ENCODE measurements at places on chromosomes 4 and X.
A peak's percentile ranks its signal among the peaks of the same experiment; 100 is the strongest.

DNA sequence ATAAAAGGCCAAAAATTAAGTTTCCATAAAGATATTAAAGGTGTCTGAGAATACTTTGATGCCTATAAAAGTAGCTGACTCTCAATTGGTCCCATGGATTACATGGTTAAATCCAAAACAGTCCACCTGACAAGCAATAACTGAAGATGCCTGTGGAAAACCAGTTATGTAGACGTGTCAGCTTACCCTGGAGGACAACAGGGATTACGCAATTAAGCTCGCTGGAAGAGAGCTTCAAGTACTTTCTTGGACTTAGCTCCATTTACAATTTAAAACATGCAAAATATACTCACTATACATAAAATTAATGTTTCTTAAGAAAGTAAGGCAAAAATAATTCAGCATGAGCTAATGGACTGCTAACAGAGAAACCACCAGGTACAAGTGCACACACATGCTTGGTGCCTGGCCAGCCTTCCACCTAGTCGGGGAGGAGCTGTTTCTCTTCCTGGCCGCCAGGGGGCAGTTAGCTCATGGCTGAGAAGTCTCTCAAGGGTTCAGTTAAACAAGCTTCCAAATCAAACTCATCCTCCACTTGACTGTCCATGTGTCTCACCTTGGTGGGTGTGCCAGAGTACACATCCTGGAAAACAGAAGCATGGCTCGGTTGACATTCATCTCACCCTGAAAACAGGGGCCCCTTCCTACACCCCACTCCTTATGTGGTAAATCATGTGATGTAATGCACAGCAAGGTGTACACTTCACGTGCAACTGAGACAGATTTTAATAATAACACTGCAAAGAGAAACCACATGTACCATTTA lies 9.2 kb upstream of the FAM53A start:
- no peak for DNase-seq

GRCh38 chr4:155787113-155787710 lies 28.4 kb downstream of the GUCY1B1 start:
- no peak for DNase-seq

GRCh38 chr4:123743848-123744247 lies 347.3 kb downstream of the SPRY1 start:
- DNase-seq: no peak

- no peak for DNase-seq
These were observed 34.6 kb upstream of the PRRG1 start for GRCh38 chrX:37314531-37314930.

GRCh38 chr4:37924946-37925345 lies 34.1 kb downstream of the TBC1D1 start:
- no peak for DNase-seq

DNA sequence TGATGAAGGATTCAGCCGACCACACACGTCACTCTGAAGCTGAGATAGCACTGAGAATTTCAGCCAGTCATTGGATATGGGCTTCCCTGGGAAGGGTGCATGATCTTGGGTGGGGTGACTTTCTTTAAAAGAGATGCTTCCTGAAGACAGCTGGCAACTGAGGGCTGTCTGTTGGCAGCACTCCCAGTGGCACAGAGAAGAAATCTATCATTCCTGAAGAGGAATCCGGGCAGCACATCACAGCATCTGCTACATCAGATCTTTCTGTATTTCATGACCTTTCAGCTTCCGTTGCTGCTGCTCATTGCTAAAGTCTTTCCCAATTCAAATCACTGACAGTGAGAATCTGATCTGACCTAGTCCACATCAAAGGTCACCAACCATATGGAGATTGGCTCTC lies 193.8 kb upstream of the RBPJ start:
- DNase-seq: no peak

DNA sequence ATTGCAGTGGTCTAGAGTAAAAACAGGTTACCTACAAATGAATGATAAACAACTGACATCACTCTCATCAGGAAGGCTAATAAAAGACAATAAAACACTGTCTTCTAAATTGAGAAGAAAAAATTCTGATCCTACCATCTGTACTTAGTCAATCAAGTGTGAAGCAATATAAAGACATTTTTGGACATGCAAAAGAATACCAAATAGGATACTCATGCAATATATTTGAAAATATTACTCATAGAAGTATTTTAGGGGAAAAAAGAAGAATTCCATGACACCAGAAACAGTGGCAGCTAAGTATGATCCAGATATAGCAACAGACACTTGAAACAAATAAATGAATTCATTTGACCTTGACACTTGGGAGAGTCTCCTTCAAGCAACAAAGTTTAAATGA lies 63.8 kb upstream of the FAM120C start:
- no peak for DNase-seq

- no peak for DNase-seq
These were observed 19.8 kb upstream of the HSFX4 start for GRCh38 chrX:149909324-149910177.

DNA sequence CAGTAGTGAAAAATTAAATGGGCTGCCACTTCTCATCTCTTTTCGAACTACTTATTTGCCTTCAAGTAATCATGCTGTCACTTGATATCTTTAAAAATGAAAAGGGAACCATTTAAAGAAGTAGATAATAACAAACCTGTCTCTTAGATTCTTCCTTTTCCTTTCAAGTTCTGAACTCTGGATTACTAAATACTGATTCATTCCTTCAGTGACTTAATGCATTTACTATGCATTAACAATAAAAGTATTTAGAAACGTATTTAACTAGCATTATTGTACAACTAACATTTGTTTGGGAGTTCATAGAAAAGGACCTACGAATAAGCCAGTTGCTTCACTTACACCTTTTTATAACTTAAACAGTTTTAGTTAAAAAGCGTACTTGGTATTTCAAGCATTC lies 61.1 kb upstream of the RAB33B start:
- no peak for DNase-seq

GRCh38 chr4:78308517-78308916 lies 243.1 kb upstream of the ANXA3 start:
- no peak for DNase-seq

- no peak for DNase-seq
These were observed 168.7 kb upstream of the HAND2 start for GRCh38 chr4:173698557-173699262.

DNA sequence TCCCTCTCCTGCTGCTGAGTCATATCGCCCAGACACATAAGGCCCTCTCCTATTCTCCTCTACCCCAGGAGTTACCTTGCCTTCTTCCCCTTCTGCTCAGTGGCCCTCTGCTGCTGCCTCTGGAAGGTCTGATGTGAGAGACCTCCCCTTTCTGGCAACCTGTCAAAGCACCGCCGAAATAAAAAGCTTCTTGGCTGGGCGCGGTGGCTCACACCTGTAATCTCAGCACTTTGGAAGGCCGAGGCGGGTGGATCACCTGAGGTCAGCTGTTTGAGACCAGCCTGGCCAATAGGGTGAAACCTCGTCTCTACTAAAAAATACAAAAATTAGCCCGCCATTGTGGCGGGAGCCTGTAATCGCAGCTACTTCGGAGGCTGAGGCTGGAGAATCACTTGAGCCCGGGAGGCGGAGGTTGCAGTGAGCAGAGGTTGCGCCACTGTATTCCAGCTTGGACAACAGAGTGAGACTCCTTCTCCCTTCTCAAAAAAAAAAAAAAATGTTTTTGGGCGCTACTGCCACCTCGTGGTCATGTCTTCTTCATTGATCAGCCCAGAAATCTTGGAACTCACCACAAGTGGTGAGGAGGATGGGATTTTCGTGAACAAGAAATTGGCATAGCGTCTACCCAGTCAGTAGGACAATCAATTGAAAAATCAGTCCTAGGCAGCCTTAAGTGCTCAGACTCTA lies 8.6 kb upstream of the ZXDA start:
- no peak for DNase-seq

- peak; percentile 67 for DNase-seq
These were observed 39.9 kb downstream of the FAM149A start for GRCh38 chr4:186144198-186144945.

DNA sequence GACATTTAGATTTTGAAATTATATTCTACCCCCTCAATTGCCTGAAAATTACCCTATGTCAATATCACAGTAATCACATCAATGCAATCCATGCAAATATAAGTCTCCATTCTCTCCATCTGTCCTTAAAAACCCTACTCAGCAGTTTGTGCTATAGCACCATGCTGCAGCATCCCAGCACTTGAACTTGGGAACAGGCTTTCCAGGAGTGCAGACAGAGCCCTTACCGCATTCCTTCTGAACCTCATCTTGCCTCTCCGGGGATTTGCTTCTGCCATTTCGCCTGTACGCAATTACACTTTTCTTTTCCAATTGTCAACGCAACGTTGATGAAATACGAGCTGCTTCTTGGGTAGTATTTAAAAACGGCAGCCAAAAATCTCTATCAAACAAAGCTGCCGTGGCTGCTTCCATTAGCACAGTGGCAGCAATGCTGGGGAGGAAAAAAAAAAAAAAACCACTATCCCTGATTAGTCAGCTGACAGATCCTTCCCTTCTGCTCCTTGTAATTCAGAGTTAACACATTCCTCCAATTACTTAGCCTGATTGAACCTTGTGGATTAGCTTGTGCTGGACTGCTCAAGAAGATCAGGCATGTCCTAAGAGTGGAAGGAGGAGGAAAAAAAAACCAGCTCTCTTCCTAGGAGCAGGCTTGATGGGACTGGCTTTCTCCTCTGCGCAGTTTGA lies 65.6 kb downstream of the MCF2 start:
- DNase-seq: no peak

DNA sequence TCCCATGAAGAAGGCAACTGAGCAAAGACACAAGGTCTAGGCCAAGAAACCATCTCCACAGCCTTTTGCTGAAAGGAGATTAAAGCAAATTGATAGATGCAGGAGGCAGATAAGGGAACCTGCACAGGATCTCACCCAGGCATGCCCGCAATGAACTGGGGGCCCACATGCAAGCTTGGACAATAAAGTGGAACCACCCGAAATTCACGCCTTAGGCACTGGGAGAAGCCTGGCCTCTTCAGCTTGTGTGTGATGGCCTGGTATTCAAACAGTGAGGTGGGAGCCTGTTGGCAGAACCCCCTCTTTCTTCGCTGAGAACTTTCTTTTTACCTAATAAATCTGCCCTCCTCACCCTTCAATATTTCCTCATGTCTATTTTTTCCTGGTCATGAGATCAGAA lies 213.2 kb downstream of the NR3C2 start:
- no peak for DNase-seq

- DNase-seq: no peak
These were observed 1751.9 kb downstream of the ARAP2 start for GRCh38 chr4:34492414-34492813.

DNA sequence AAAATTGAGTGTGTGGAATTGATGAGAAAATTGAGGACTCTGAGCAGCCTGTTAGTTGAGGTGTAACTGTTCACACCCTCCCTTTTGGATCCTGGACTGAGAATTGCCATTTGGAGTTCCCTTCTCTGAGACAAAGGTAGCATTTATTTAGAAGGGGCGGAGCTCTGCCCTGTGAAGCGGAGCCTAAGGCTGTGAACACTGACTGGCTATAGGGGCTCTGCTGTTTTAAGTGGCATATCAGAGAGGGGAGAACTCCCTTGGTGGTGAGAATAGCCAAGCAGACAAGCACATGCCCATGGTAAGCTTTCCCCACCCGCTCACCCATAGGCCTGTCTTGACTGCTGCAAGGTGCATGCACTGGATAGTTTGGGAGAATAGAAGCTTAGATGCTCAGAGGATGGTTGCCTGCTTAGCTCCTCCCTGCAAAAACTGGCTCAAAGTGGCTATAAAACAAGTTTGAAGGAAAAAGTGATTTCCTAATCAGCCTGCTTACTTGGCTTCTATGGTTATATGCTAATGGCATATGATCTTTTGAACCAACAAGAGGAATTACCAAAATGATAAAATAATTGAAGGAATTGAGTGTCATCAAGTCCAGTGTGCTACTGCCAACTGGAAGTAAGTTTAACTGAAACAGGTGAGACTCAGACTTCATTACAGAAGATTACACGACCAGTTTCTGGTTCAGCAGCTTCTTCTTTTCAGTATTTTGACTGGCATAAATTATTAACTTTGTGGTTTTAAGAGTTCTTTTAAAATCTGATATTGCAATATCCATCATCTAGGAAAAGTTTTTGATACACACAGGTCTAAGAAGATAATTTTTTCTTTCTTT lies 108.4 kb downstream of the AFF1 start:
- no peak for DNase-seq

DNA sequence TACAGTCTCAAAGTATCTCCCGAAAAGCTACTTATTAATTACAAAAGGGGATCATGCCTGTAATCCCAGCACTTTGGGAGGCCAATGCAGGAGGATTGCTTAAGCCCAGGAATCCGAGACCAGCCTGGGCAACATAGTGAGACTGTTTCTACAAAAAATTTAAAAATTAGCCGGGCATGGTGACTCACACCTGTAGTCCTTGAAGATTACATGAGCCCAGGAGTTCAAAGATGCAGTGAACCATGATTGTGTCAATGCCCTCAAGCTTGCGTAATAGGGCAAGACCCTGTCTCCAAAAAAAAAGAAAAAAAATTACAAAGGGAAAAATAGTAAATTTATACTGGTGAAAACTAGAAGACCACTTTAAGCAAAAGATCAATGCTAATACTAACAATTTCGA lies 3.3 kb upstream of the PORCN start:
- no peak for DNase-seq

DNA sequence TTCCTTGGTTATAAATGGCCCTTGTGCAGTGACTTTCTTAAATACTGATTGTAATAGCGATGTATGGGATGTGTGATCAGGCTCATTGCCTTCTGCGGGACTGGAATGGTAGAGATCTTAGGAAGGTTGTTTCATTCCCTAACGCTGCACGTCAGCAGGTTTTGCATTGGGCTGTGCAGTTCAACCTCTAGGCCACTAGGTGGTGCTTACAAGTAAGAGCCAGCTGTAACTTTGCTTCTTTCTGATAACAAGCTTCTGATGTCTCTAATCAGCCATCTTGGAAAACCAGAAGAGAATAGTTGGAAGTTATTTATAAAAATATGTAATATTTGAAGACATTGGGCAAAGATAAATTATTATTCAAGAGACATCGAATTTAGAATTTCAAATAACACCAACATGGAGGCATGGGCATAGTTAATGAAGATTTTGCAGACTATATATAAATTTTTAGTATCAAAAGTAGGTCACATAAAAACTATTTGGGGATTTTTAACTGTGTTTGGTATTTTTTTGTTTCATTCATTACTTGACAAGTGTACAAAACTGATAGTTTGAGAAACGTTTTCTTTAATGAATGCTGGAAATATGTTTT lies 339.7 kb upstream of the PCDH7 start:
- no peak for DNase-seq

- DNase-seq: no peak
These were observed 67.2 kb downstream of the ANTXR2 start for GRCh38 chr4:80005863-80006262.

- peak; percentile 16 for DNase-seq
These were observed 1.1 kb downstream of the RNF150 start for GRCh38 chr4:141132072-141132708.

DNA sequence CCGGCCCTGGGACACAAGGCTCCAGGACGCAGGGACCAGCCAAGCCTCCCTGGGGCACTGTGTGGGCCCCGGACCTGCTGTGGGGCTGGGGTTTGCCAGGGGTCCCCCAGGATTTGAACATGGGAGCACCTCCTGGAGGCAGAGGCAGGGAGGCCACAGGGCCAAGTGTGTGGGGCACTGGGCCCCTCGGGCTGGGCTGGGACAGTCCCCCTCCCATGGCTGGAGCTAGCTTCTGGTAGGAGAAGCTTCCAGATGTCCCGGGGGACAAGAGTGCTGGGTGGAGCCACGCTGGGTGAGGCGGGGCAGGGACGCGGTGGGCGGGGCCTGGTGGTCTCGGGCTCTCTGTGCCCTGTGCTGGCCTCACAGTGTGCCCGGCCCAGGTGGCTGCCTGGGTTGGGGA lies 18.6 kb downstream of the FGFRL1 start:
- no peak for DNase-seq
